ENCODE measurements at places on chromosomes 4 and X.
A peak's percentile ranks its signal among the peaks of the same experiment; 100 is the strongest.

DNA sequence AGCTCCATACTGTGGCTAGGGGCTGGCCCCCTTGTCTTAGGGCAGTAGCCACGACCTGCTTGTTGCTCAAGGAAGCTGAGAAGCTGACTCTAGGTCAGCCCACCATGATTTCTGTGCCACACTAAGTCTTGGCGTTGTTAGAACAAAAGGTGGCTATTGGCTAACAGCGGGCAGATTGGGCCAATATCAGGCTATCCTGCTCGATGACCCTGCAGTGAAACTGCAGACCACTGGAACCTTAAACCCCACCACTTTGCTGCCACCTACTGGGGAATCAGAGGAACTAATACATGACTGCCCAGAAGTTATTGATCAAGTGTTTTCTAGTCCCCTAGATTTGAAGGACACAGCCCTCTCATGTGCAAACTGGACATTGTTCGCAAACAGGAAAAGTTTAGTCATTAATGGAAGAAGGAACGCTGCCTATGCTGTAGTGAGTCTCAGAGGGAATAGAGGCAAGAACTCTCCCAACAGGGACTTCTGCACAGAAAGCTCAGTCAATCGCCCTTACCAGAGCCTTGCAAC lies 17.0 kb upstream of the PAPSS1 start:
- DNase-seq = peak; percentile 57

- DNase-seq = no peak
These were observed 173.3 kb downstream of the TBCK start for GRCh38 chr4:106142616-106143127.

DNA sequence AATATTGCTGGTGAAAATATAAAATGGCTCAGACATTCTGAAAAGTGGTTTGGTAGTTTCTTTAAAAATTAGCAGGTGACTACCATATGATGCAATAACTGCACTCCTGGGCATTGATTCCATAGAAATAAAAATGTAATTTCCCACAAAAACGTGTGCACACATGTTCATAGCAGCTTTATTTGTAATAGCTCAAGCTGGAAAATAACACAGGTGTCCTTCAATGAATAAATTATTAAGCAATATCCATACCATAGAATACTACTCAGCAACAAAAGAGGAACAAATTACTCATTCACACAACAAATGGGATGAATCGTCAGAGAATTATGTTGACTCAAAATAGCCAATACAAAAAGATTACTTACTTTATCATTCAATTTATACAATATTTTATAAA lies 893.7 kb upstream of the SLIT2 start:
- no peak for DNase-seq

DNA sequence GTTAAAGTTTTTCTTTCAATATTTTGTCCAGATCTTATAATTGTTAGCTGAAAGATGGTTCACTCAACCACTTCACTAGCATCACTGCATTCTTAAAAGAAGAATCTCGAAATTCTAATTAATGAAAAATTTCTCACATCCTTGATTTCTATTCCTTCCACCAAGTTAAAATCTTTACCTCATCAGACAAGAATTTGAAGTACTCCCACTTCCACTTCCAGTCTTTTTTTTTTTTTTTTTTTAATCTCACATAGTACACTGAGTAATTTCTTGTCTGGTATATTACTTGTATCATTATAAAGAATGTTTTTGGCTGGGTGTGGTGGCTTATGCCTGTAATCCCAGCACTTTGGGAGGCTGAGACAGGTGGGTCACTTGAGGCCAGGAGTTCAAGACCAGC lies 73.2 kb downstream of the FBXW7 start:
- no peak for DNase-seq

DNA sequence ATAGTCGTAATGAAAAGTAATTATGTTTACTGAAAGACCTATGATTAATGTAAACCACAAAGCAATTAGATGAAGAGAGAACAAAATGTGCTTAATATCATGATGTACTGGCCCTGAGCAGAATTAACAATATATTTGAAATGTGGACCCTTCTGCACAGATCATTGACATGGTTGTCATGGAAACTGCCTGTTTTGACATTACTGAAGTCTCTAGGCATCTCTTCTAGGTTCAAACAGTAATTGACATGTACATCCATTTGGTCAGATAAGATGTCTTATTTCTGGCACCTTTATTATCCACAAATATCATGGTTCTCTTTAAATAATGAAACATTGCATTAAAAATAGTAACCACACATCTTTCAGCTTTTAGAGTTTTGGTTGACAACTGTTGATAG lies 251.7 kb upstream of the GNPDA2 start:
- no peak for DNase-seq

DNA sequence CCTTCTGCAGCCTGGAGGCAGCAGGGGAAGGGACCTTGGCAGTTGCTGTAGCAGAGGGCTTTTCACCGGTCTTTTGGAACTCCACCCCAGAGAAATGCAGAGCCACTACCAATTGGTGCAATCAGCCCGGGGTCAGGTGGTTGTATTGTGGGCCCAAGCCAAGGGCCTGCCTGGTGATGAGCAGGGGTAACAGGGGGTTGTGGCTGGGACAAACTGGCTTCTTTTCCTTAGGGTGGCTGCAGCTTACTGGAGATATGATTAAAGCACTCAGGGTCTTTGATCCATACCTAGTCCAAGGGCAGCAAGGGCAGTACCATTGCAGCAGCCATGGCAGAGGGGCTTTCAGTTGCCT lies 28.1 kb downstream of the ENPEP start:
- no peak for DNase-seq

- peak; percentile 2 for DNase-seq
These were observed 518.0 kb downstream of the TMA16 start for GRCh38 chr4:164012396-164013027.

DNA sequence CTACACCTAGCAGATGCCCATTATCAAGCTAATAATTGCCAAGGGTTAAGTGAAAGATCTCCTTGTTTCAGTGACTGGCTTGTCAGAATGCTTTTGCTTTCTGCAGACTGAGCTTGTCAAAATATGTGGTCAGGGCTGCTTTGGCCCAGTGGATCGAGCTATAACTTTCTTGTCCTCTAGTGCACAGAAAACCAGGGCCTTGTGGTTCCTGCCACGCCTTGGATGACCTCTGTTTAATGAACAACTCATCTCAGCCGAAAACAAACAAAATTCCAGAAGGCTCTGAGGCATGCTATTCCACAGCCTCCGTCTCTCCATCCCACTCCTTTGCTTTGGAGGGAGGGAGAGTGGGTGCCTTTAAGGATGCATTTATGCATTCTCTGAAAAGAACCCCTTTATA lies 11.3 kb downstream of the EVC start:
- no peak for DNase-seq

GRCh38 chr4:19030536-19030935 lies 1009.0 kb upstream of the LCORL start:
- DNase-seq = no peak

GRCh38 chr4:3226944-3227343 lies 22.0 kb upstream of the MSANTD1 start:
- no peak for DNase-seq

- DNase-seq = no peak
These were observed 509.1 kb downstream of the IQCM start for GRCh38 chr4:149306537-149306936.

GRCh38 chr4:52244848-52245247 lies 193.7 kb downstream of the SPATA18 start:
- no peak for DNase-seq

DNA sequence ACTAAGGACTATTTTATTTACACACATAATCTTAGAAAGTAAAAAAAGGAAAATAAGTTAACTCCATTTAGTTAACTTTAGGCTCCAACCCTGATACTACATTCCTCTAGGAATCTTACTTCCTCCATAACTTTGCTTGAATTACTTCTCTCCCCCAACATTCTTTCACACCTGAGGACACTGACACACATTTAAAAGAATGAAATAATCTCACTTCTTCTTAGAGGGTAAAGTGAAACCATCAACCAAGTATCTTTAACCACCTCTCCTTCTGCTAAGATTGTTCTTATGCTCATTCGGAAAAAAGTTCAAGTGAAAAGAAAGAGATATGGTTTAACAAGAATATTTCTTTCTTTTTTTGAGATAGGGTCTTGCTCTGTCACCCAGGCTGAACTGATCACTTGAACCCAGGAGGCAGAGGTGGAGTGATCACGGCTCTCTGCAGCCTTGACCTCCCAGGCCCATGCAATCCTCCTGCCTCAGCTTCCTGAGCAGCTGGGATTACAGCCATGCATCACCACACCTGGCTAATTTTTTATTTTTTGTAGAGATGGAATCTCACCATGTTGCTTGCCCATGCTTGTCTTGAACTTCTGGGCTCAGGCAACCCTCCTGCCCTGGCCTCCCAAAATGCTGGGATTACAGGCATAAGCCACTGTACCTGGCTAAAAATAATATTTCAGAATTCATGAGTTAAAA lies 28.5 kb downstream of the SLC25A4 start:
- DNase-seq = no peak

- no peak for DNase-seq
These were observed 10.3 kb downstream of the PHKA2 start for GRCh38 chrX:18973527-18974192.

Data from stimulated activated naive CD4-positive, alpha-beta T cell (primary cell).